ENCODE measurements at places on chromosomes 5 and 9.

- DNase-seq, result no peak
These were observed 292.0 kb upstream of the DMRT1 start for GRCh38 chr9:549455-549997.

DNA sequence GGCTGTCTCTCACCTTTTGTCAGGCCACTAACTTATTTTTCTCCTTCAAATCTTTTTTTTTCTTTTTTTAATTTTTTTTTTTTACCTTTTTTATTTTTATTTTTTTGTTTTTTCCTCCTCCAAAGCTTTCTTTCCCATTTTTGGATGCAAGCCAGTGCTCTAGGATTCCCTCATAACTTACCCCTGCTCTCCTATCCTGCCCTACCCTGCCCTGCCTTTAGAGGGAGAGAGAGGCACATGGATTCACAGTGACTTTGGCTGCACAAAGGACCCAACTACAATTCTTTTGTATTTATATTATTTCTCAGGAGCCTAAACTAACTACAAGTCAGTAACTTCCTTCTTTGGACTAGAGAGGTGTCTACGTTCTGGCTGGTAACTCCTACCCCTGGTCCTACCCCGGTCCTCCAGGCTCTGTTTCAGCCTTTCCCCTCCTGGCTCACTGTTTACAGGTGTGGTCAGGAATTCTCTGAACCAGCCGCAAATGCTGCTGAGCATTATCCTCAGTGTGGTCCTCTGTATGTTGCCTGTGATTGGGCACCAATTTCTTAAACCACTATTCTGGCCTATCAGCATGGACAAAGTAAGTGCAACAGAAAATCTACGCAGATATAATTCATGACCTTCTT, 8.4 kb upstream of the RUSC2 start:
- no peak for DNase-seq

- no peak for DNase-seq
These were observed 350.8 kb downstream of the ENC1 start for GRCh38 chr5:74289691-74290090.

DNA sequence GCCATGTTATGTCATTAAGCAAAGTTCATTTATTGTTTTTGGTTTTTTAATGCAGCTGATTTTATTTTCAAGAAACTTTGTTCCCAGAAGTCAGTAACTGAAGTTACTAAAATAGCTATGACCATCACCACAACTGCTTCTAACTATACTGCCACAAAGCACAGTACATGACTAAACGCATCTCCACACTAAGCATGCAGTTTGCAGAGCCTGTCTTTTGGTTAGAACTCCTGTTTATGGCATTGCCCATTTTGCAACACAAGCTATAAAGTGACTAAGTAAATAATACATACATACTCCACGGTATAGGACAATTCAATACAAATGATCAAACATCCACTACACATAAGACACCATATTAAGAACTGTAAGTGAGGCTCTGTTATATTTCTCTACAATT, 109.7 kb downstream of the MLLT3 start:
- no peak for DNase-seq

- no peak for DNase-seq
These were observed 12.0 kb downstream of the TEX48 start for GRCh38 chr9:114669961-114670360.

DNA sequence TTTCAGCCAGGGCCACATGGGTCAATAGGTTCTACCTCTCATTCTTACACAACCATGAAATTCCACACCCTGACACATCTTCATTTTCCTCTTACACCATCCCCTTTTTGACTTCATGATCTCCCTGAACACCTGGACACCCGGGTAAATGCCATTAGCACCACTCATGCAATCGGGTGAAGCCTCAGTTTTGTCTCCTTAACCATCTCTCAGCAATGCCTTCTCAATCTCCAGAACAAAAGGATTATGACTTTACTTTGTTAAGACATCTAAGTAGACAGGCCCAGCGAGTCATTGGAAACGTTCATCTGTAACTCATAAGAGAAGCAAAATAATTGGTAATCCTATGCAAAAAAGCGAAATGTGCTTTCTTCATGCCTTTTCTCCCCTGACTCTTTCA, 49.9 kb downstream of the ADAMTS12 start:
- DNase-seq, result no peak

DNA sequence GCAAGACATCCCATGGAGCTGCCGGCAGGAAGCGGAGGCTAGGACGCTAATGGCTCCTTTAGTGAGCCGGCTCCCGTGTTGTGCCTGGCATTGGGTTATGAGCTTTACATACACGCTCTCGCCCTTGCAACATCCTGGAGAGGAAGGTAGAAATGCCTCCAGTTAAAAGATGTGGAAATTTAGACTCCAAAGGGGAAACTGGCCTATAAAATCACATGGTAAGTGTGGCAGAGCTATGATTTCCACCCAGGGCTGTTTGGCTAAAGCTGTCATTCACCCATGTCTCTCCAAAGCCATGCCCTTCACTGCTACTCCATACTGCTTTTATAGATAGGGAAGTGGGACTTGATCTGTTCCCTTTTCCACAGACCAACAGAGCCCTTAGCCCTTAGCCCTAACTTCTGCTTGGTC, 5.2 kb downstream of the GM2A start:
- DNase-seq, result no peak
